ENCODE measurements at places on chromosomes 16 and 17.
A peak's percentile ranks its signal among the peaks of the same experiment; 100 is the strongest.

GRCh38 chr16:14455573-14455972 lies 174.5 kb downstream of the PARN start:
- no peak for DNase-seq

DNA sequence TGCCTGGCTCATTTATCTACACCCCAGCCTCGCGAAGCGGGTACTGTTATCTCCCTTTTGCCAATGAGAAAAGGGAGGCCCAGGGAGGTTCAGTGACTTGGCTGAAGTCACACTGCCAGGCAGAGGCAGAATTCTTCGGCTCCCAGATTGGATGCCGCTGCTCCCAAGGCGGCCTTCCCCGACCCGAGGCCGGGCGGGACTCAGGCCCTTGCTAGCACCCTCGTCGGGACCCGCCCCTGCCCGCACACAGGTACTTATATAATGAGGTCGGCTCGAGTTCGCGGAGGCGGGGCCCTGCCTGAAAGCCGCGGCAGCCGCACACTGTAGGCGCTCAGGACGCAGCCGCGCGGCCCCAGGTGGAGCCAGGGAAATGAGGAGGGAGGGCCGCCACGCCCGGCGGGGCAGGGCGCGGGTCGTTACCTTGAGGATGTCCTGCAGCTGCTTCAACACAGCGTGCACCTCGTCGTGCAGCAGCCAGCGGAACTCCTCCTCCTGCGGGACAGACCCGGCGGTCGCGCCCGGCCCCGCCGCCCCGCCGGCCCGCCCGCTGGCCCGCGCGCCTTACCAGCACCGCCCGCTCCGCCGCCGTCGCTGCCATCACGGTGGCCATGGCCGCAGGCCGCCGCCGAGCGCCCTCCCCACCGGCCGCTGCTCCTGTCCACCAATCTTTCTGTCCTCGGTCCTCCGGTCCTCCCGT lies at the start of gene ROGDI:
TSS of gene ROGDI (minus strand) at position 672 of the 697 bp plus-strand sequence. CDS start at position 610, 62 bp downstream.
- no peak for DNase-seq

DNA sequence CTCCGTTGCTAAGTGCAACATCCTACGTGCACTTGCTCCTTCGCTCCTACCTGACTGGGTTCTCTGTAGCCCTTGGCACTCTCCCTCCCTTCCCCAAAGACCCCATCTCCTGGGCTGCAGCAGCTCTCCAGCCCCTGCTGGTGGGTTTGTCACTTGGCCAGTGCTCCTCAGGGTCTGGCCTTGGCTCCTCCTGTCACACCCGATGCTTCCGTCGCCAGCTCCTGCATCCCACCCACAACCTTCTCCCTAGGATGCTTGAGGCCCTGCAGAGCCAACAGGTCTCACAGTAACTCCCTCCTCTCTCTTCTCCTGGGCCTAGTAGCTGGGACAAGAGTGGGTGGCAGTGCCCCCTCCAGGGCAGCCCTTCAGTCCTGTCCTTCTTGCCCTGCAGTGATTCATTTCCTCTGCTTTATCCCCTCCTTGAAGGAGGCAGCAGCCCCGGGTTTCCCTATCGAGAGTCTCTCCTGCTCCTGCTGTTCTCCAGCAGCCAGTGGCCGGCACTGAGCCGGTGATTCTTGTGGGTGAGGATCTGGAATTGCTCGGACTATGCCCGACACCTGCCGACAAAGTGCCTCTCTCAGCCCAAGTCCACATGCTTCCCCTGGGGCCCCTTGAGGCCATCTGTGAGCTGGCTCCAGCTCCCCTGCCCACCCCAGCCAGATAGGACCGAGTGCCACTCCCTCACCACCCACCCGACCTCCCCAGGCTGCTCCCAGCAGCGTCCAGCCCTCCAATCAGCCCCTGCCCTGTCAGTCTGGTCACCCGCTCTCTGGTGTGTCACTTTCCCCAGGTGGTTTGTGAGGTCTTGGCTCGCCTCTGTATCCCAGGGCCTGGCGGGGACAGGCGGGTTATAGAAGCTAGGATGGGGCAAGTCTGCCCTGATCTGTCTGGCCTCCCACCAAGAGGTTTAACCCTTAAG lies 3.8 kb downstream of the LITAFD start:
- no peak for DNase-seq

DNA sequence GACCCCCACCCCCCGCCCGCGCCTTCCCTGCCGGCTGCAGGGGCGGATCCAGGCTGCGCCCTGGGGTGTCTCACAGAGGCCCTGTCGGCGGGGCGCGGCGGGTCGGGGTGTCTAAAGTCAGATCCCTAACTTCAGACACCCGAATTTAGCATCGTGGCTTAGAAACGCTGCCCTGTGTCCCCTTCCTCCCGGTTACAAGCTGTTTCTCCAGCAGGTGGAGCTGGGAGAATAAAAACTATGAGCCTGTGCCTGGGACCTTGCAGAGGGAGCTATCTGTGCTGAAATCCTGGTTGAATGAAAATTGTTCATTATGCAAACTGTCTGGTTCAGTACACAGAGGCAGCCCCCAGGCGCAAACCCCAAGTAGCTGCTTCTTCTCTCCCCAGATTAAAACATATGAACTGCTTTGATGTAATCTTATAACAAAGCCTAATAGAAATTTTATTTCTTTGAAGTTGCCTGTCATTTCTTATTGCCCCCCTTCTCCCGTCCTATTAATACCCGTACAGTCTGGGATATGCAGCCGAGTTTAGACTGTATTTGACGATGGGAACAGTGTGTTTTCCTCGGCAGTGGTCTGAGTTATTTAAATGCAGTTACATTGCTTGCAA lies 79.0 kb downstream of the RPA1 start:
- DNase-seq: peak; percentile 40

DNA sequence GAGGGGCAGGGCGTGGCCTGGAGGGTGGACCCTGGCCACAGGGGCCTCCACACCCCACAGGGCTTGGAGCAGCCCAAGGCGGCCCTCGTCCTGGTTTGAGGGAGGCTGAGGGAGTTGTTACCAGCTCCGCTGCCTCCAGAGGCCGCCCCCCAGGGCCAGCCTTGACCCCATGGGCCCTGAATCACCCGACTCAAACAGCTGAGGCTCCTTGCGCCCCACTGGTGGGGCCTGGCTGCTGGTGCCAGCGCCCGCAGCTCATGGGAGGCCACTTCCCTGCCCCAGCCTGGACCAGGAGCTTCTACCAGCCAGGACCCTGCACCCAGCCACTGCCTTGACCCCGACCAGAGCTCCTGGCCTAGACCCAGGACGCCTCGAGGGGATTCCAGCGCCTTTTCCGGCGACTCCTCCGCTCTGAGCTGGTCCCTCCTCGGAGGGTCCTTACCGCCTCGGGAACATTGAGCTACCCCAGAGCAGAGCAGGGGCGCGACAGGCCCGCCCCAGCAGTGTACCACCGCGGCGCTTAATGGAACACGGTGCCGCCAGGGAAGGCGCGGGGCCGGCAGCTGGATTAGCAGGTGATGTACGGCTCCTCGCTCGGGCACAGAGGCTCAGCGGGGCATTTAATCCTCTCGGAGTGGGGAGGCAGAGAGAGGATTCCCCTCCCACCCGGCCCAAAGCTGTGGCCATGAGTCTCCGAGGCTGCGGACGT lies 37.2 kb downstream of the GSE1 start:
- DNase-seq: no peak

DNA sequence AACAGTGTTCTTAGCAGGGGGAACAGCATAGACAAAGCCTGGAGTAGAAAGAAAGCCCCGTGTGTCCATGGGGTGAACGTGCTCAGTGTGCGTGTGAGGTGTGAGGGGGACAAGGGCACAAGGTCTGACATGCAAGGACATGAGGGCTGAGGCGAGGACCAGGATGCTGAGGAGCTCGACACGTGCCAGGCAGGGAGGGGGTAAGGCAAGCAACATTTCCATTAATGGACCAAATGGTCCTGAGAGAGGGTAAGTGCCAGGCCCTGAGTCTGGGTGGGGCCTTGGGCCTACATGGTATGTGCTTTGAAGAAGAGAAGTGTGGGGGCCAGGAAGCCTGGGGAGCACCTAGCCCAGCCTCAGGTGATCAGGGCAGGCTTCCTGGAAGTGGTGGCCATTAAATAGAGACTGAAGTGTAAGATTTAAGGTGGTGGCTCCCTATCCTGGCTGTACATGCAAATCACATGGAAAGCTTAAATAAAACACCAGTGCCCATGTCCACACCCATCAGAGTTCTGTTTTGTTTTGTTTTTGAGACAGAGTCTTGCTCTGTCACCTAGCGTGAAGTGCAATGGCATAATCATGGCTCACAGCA lies 29.3 kb downstream of the ADCY7 start:
- no peak for DNase-seq

- no peak for DNase-seq
These were observed 136.5 kb downstream of the CMIP start for GRCh38 chr16:81581107-81581506.

DNA sequence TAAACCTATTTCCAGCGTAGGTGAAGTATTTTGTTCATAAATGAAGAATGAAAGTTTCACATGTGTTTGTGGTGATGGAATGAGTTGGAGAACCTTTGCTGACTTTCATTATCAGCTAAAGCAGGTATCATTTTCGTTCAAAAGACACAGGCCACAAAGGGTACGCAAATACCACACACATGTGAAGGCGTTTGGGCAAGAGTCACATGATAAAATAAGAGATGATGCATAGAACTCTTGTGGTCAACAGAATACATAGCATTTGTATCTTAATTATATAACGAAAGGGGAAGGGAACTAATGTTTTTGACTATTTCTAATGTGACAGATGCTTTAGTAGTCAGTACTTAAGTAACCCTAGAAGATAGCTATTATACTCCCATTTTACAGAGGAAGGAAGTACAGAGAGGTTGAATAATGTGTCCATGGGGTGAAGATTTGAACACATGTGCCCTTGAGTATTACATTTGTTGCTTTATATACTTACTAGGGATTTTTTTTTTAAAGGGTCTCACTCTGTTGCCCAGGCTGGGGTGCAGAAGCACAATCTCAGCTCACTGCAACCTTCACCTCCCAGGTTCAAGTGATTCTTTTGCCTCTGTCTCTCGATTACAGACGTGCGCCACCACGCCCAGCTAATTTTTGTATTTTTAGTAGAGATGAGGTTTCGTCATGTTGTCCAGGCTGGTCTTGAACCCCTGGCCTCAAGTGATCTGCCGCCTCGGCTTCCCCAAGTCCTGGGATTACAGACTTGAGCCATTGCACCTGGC lies 4.8 kb downstream of the RPA1 start:
- no peak for DNase-seq

GRCh38 chr16:3950343-3951193 lies 70.1 kb upstream of the CREBBP start:
- DNase-seq: no peak

- peak; percentile 30 for DNase-seq
These were observed 2.8 kb downstream of the STAT5A start for GRCh38 chr17:42291129-42291528.

- DNase-seq: no peak
These were observed 452.2 kb downstream of the KCNJ2 start for GRCh38 chr17:70621566-70621965.

DNA sequence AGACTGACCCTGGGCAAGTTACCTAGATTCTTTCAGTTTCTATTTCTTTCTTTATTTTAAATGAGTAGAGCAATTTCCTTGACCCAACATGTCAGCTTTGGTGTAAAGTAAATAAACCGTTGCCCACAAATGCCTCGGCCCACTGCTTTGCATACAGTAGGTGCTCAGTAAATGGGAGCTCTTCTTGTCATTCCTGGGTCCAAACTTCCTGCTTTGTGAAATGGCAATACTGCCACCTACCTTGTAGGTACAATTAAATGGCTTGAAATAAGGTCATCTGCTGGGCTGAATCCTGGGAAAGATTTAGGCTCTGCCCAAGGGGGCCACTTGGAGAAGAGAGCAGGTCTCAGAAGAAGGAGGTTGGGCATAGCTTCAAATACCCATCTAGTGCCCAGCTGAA lies 253.0 kb downstream of the HS3ST3B1 start:
- no peak for DNase-seq

DNA sequence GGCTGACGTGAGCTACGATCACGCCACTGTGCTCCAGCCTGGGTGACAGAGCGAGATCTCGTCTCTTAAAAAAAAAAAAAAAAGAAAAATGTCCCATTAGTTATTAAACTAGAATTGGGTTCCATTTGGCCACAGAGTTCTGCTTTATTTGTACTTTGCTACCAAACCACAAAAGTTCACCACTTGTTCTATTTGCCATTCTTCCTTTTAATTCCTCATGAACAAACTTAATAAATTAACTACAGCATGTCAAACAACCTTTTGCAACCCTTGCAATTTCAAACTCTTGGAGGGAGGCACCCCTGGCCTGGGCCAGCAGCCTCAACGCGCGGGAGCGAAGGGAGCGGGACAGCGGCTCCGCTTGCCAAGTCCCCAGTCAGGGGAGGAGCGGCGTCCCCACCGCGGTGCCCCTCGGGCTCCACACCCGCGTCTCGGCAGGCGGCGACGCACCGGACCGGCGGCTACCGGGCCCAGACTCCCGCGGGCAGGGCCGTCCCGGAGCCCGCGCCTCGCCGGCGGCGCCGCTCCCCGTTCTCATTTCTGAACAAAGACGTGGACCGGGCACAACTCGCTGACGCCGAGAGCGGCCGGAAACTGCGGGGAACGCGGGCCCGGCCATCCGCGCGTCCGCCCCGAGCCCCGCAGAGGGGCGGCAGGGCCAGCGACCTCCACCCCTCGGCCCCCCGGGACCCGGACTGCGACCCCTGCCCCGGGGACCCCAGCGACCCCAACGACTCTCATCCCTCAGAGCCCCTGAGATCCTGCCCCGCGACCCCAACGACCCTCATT lies 775 bp downstream of the CYTH1 start:
- DNase-seq: peak; percentile 76
